ENCODE measurements at places on chromosomes 5 and 9. TPM values are rescaled to one million over a fixed set of nuclear protein-coding genes. Genes with fewer than 3 reads are reported as not detected.

DNA sequence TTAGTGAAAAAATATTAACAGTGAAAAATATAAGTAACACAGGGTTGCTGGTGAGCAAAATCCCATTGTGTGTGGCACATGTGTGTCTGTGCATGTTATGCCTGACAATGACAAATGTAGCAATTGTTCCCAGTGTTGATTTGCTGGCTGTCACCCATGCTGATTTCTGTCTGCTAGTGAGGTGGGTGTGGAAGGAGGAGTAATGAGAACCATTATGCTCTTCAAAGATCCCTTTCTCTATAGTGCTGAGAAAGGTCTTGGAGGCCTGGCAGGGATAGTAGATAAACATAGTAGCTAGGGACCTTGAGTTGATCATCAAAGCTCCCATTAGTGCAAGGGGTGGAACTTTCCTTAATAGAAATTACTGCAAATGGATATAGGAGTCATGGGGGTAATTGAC lies 152.5 kb upstream of the CLINT1 start:
- no peak for DNase-seq

- DNase-seq, result no peak
Observed at GRCh38 chr5:171939951-171940350, 66.5 kb downstream of the FBXW11 start.

- no peak for DNase-seq
Observed at GRCh38 chr5:122431298-122431697, 119.3 kb downstream of the SNCAIP start.

DNA sequence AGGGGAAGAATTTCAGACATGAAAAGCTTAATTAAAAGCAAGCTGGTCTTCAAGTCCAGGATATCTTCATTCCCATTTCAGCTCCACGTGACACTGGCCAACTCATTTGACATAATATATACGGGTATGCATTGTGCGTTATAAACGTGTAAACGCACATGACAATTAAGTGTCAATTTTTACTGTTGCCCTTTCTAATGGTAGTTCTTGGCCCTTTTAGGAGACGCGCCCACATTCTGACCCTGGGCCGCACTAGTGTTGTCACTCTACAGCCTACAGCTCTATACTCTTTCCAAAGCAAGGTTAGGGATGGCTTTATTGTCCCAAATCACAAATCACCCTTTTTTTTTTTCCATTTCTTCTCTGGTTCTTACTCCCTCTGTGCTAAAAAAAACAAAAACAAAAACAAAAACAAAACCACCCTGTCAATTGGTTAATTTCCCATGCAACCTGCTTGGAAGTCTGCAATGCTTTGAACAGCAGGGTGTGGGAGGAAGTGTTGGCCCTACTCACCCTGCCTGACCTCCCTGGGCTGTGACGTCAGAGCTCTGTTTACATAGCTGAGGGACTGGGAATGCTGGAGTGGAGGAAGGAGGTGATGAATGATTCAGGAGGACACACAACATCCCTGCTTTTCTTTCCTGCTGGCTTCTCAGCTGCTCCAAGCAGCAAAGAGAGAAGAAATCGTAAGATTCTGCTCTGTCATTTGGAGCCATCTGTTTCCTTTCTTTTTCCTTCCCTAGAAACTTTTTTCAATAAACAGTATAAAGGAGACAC lies 19.3 kb downstream of the RFK start:
- peak; percentile 69 for DNase-seq

DNA sequence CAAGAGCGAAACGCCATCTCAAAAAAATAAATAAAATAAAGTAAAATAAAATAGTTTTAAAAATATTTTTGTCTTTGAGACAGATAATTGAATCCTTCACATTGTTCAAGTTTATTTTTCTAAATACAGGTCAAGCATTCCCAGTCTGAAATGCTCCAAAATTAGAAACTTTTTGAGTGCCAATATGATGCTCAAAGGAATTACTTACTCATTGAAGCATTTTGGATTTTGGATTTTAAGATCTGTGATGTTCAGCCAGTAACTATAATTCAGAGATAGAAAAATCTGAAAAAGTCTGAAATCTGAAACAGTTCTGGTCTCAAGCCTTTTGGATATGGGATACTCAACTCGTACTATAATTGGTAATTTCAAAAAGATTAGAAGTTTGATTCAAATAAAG lies 39.8 kb downstream of the RBM27 start:
- DNase-seq, result no peak

- DNase-seq, result no peak
Observed at GRCh38 chr5:175286981-175287380, 157.0 kb downstream of the DRD1 start.

DNA sequence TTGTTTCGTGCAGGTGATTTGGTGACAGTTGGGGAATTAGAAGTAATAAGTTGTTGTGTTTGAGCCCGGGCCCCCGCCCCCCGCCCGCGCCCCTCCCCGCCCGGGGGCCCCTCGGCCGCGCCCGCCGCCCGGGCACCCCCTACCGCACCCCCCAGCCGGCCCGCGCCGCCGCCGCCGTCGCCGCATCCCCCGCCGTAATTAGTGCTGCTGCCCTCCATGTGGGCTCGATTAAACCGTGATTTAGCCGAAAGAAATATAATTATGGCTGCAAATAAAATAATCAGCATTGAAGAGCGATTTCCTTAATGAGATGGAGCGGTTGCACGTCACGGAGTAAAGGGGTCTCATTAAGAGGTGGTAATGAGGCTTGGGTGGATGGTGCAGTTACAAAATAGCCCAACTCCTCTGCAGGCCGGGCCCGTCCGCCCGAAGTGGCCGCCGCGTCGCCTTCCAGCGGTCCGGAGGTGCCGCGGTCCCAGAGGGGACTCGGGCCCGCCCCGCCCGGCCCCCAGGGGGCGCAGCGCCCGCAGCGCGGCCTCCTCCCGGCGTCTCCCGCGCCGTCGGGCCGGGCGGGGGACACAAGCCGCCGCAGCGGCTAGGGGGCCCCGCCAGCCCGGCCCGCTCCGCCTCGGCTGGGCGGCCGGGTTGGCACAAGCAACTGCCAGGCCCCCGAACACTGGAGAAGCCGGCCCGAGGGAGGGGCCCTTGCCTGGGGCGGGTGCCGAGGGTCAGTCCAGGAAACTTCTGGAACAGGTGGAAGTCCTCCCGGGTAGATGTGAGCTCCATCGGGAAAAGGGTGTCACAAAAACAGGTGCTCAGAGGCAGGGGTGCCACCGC lies 6.9 kb upstream of the OTP start:
- no peak for DNase-seq

DNA sequence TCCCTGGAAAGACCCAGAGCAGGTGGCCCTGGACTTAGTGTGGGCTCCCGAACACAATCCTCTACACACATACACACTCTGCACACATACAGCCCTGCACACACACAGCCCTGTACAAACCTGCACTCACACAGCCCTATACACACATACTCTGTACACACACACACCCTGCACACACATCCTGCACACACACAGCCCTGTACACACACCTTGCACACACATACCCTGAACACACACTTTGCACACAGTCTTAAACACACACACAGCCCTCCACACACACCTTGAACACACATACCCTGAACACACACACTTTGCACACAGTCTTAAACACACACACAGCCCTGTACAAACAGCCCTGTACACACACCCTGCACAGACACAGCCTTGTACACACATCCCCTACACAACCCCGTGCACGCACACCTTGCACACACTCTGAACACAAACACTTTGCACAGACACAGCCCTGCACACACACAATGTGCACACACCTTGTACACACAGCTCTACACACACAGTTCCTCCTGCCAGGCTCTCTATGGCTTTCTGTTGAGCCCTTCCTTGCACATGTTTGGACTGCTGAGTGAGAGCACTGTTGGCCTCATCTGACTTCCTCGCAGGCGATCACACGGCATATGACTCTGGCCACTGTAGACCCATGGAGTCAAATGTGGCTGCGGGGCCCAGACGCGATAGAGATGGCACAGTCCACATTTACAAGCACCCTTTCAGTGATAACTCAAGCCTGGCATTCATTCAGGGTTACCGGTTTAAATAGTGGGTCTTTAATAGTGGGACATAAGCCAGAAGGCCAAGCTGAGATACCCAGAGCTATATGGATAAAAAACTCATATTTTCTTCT lies 245.7 kb upstream of the IRX1 start:
- DNase-seq, result no peak

GRCh38 chr9:85332487-85332886 lies 409.3 kb downstream of the AGTPBP1 start:
- DNase-seq, result no peak

DNA sequence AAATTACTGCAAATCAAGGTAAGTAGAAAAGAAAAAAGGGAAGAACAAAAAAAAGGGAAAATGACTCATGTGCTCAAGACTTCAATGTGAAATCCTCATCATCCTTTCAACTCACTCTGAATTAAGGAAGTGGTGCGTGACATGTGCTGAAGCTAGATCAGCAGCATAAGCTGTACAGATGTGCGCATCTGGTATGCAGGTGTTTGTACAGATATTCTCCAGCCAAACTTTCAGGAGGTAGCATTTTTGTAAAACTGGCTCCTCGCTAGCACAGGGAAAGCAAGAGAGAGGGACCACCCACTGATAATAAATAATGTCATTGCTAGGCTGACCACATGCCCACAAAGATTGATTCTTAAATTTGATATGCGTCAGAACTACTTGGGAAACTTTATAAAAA lies 253.9 kb upstream of the RGMB start:
- no peak for DNase-seq

DNA sequence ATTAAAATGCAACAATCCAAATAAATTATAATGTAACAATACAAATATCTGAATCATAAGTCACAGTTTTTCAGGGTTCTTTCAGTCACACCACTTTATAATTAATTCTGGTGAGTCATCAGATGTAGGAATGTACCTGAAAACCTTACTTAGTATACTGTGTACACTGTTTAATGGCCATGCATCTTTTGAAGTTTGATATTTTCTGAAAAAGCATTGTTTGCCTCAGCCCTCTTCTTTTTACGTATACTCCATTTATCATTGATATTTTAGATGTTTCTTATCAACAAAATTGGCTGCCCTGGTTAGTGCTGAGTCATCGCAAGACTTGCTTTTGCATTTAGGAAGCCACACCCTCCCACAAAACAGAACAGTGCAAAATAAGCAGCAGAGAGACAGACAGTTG lies 218.6 kb downstream of the PJA2 start:
- DNase-seq, result no peak

- no peak for DNase-seq
Observed at GRCh38 chr9:127664678-127665507, 41.9 kb upstream of the CFAP157 start.

- DNase-seq, result no peak
Observed at GRCh38 chr5:128413356-128413755, 124.7 kb downstream of the FBN2 start.

DNA sequence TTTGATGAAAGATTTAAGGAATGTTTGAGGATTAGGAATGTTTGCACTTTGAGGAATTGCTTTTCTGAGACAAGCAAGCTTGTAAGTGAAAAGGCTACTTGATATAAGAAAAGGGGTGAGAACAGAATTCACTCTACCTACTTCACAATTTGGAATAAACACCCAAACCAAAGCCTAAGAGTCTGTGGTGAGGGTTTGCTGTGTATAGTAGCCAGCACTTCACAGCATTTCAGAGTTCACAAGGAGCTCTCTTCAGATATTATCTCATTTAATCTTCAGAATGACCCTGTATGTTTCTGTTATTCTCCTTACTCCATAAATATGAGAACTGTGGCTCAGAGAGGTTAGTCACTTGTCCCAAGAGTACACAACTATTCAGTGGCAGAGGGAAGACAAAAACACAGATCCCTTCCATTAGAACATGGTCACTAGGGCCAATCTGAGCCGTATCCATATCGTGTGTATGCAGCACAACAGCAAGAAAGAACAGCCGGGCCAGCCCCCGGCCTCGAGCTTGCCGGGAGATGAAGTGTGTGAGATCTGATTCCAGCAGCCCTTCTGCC lies 92.4 kb downstream of the FRMD3 start:
- DNase-seq, result no peak

- no peak for DNase-seq
Observed at GRCh38 chr5:926417-927171, 33.9 kb downstream of the TRIP13 start.

- DNase-seq, result no peak
Observed at GRCh38 chr9:125630436-125630835, 76.6 kb downstream of the MAPKAP1 start.

DNA sequence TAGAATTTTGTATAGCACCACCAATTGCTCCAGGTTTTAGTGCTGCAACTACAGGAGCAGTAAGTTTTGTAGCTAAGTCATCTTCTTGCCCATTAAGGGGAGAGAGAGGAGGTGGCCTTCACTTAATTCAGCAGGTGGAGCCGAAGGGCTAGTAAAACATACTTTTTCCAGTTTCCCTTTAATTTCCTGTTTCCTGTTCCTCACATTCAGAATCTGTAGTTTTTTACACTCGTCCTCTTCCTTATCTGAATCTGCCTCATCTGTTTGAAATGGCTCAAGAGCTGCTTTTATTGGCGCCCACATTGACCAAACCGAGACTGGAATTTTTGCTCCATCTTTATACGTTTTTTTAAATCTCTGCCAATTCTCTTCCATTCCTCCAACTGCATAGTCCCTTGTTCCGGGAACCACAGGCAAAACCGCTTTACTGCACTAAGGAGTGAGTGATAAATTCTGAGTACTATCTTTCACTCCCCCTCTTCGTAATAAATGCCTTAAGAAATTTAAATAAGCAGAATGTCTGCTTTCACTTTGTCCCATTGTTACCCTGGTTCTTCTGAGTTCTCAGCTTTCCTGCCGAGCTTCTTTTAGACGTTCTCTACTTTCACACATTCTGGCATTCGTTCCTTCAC lies 133.9 kb downstream of the DROSHA start:
- DNase-seq, result no peak

DNA sequence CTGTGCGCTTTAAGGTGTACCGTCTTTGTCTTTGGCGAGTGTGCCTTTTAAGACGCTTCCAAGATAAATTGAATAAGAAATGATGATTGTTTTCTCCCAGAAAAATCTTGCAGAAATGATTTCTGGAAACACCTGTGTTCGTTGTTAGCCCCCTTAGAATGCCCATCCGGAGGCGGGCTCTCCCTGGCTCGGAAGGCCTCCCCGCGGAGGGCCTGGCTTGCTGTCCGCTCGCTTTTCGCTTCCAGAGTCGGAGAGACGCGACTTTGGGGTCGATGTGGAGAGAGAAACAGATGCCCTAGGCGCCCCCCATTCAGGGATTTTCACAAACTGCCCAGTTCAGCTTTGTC lies 23.9 kb downstream of the LECT2 start:
- no peak for DNase-seq

- no peak for DNase-seq
Observed at GRCh38 chr5:108193021-108193795, 188.7 kb downstream of the FBXL17 start.

DNA sequence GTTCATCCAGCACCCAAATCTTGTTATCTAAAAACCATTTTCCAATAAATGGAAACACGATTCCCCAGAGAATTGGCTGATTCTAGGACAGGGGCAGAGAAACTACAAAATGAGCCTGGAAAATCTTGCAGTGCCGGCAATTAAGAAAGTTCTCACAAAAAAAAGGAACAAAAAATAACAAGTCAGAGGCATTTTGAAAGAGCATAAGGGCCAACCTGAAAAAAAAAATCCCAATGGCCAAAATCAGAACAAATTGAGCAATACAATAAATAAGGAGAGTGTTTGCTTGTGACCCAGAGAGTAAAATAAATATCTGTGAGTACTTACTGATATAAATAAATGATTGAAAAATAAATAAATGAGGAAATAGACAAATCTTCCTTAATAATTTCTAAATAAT lies 55.1 kb upstream of the S1PR3 start:
- DNase-seq, result no peak

The SLC36A2 gene
- 0.16 TPM for total RNA-seq

The PCDHA8 gene
- total RNA-seq, result not detected

The FOXD4L4 gene
- total RNA-seq, result not detected

The SNX24 gene
- 16.0 TPM for total RNA-seq

The ECM2 gene
- total RNA-seq, result 7.2 TPM

The BNC2 gene
- total RNA-seq, result 3.5 TPM

The FST gene
- 2.0 TPM for total RNA-seq

The SMIM33 gene
- total RNA-seq, result not detected

The TEK gene
- total RNA-seq, result 21.7 TPM

The IFNA21 gene
- not detected for total RNA-seq

Data from left ventricle myocardium inferior (tissue), 1 donor.